ENCODE measurements at places on chromosomes 2 and 18.

DNA sequence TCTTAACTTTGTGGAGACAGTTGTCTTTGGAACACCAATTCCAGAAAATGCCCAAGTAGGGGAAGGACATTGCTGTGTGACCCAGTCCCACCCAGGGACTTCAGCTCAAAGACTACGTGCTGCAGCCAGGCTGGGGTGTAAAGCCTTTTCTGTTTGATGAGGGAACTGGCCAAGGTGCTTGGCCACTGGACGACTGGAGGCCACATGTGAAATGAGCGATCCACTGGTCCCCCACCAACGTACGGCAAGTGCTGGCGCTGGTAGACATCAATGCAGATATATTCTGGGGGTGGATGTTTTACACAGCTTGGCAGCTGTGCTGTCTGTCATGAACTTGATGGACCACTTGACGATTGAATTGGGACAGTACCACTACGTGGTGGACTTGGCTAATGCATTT lies 582.5 kb upstream of the HNMT start:
- DNase-seq, result no peak

GRCh38 chr2:125371867-125372266 lies 1284.1 kb upstream of the GYPC start:
- DNase-seq, result no peak

GRCh38 chr2:40543381-40543780 lies 91.5 kb upstream of the SLC8A1 start:
- DNase-seq, result no peak

DNA sequence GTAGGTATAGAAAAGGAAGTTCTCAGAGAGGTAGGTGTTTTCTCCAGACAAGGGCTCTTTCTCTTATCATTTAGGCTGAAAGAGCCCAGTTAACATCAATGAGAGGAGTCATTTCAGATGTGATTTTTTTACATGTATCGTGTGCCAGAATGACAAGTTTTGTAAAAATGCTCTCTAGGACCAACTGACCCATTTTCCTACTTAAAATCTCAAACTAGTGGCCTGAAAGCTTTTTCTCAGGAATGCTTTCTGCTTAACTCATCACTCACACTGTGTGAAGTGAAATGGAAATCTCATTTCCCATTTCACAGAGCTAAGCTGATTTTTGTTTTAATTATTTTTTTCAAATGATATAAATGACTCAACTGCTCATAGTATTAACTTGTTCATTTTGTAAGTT lies 128.7 kb upstream of the CYP26B1 start:
- DNase-seq, result no peak

DNA sequence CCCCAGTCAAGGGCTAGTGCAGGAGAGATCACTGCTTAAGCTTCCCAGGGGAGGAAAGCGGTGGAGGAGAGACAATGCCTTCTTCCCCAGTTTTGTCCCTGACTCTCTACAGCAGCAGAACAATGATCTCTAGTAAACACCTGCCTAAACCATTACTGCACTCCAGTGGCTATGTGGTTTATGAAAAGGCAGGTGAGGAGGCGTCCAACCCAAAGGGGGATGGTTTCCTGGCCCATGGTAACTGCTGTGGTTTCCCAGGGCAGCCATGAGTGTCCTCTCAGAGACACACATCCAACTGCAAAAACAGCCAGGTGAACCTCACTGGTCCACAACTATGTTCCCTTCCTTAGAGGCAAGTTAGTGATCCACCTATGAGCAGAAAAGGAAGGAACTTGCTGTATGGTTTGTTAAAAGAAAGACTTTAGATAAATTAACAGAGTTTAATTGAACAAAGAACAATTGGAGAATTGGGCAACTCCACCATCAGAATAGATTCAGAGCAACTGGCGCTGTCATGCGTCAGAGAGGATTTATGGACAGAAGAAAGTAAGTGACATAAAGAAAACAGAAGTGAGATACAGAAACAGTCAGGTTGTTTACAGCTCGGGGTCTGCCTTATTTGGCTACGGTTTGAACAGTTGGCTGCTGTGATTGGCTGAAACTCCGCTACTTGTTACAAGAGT lies 4.8 kb upstream of the TTC39C start:
- no peak for DNase-seq

GRCh38 chr2:235727891-235728799 lies 234.3 kb downstream of the AGAP1 start:
- DNase-seq, result no peak

GRCh38 chr18:76502551-76502950 lies 7.5 kb upstream of the ZNF516 start:
- DNase-seq, result no peak

GRCh38 chr2:207463433-207463832 lies 66.3 kb upstream of the CREB1 start:
- no peak for DNase-seq

GRCh38 chr2:29449499-29449898 lies 334.3 kb downstream of the CLIP4 start:
- no peak for DNase-seq

DNA sequence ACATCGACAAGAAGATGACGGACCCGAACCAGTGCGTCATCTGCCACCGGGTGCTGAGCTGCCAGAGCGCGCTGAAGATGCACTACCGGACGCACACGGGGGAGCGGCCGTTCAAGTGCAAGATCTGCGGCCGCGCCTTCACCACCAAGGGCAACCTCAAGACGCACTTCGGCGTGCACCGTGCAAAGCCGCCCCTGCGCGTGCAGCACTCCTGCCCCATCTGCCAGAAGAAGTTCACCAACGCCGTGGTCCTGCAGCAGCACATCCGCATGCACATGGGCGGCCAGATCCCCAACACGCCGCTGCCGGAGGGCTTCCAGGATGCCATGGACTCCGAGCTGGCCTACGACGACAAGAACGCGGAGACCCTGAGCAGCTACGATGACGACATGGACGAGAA lies 14.4 kb downstream of the SALL3 start:
- no peak for DNase-seq

GRCh38 chr18:74451148-74451547 lies 6.0 kb downstream of the DIPK1C start:
- DNase-seq, result no peak

Measured in stimulated activated CD8-positive, alpha-beta memory T cell treated with anti-CD3 and anti-CD28 coated beads, Interleukin-12 subunit alpha, Interleukin-12 subunit beta, amount 100 ng/mL, for 4 hours (primary cell).